ENCODE measurements at places on chromosomes 7 and 10.
A peak's percentile ranks its signal among the peaks of the same experiment; 100 is the strongest.

GRCh38 chr10:46031648-46032532 lies 1.5 kb upstream of the NCOA4 start:
- no peak for ATAC-seq

GRCh38 chr7:28360739-28361138 lies 51.6 kb upstream of the CREB5 start:
- ATAC-seq = no peak

DNA sequence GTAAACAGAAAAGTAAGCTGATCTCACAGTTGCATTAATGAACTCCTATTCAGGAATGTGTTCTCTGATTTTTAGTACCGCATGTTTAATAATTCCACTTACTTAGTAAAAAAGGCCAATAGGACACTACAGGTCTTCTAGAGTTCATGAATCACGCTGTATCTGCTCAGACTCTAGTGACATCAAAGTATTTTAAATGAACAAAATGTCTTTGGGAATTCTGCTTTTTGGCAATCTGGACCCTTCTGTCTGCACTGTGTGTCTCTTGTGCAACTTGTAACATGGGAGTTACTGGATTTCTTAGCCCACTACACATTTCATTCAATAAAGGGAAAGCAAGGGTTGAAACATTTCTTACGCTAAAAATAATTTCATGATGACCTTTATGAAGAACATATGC lies 50.2 kb downstream of the RABGEF1 start:
- no peak for ATAC-seq

GRCh38 chr7:68334636-68335272 lies 1263.5 kb upstream of the AUTS2 start:
- no peak for ATAC-seq

- ATAC-seq = no peak
These were observed 28.5 kb downstream of the NUDT1 start for GRCh38 chr7:2270495-2270894.

- ATAC-seq = peak; percentile 59
These were observed 97.6 kb downstream of the CCNY start for GRCh38 chr10:35433851-35434426.

GRCh38 chr7:3043544-3044371 lies at the start of gene CARD11:
TSS of gene CARD11 (minus strand) at chr7:3043867. CDS start at chr7:2958506, 85,361 bp downstream.
- ATAC-seq = peak; percentile 34

GRCh38 chr7:139393621-139394211 lies 34.0 kb downstream of the LUC7L2 start:
- ATAC-seq = no peak

GRCh38 chr10:109454691-109455090 lies 468.6 kb downstream of the XPNPEP1 start:
- no peak for ATAC-seq

DNA sequence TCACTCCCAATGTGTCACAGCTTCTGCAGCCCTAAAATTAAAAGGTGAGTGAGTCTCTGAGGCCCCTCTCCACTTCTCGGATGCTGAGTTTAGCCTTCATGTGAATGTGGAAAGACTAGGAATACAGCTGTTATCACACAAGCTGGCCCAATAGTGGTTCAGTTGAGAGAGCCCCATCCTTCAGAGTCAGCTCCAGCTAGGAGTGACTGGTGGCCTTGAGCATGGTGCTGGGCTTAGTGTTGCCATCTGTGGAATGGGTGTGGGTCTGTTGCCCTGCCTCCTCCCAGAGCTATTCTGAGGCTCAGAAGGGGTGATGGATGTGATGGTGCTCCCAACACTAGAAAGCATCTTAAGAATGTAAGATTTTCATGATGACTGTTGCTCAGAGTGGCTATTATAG lies 55.8 kb downstream of the FIGNL1 start:
- ATAC-seq = no peak

GRCh38 chr10:110794808-110795207 lies 76.9 kb upstream of the PDCD4 start:
- no peak for ATAC-seq

DNA sequence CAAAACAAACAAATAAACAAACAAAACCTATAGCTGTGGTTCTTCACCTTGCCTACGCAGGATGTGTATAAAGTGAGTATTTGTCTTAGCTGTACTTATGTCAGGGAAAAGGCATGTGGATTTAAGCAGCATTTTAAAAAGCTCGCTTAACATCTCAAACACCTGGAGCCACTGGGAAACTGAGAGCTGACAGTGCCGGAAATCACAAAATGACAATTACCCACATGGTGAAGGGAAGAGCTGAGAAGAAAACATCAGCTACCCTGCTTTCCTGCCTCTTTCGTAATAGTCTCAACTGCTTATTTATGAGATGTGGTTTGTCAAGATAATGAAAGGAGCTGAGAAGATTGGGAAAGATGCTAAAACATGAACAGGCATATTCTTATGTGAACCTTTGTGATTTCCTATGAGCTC lies 31.1 kb upstream of the MSMB start:
- no peak for ATAC-seq

DNA sequence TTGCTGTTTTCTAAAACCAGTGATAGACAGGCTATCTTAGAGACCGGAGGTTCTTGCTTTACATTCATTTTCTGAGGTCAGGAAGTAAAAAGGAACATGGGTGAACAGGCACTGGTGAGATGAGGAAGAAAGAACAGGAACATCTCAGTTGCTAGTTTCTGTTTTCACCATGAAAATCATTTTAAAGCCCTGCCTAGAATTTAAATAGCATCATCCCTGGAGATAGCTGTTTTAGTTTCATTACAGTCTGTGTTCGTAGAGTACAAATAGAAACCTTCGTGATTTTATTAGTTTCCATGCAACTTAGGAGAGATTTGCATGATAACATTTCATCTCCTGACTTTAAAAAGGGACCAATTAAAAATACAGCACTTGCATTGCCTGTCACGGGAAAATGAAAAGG lies 14.7 kb downstream of the KCNMA1 start:
- no peak for ATAC-seq

GRCh38 chr7:144812379-144813283 lies 23.2 kb downstream of the TPK1 start:
- ATAC-seq = peak; percentile 37

DNA sequence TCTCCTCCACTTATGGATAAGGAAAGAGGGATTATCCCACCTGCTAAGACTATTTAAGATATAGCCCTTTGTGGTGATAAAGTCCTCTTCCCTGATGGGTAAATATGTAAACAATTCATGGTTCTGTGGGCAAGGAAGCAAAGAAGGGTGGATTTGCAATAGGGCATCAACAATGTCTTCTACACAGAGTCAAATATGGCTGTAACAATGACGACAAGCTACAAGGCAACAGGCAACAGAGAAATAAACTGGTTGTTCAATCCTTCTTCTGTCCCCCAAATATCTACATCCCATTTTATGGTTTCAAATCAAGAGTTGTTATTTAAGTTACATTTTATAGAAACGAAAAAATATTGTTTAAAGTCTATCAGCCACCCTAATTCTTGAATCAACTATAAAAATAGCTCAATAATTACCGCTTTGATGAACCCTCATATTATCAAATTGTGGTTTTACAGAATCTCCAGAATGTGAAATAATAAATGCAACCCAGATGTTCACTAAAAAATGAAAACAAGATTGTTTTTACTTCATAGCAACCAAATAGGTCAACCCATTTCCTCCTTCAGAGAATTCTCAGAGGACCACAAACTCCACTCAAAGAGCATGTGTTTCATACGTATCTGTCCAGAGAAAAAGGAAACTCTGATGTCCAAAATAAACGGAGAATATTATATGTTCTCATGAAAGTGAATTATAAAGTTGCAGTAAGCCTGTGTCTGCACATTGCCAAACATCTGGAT lies 13.8 kb downstream of the CYTH3 start:
- ATAC-seq = no peak

DNA sequence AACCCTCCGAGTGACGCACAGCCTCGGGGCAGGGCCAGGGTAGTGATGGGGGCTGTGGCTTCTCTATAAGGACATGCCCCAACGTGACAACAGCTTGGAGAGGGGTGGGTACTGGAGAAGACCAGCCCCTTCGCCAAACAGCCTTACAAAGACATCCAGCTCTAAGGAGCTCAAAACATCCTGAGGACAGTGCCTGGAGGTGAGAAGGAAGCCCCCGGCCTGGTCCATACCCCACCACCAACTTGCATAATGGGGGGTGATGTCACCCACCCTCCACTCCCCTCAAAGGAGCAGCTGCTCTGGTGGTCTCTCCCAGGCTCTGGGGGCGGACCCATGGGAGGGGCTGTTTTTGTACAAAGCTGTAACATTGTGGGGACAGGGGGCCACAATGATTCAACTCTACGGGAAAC lies 15.1 kb downstream of the PRSS2 start:
- ATAC-seq = no peak

DNA sequence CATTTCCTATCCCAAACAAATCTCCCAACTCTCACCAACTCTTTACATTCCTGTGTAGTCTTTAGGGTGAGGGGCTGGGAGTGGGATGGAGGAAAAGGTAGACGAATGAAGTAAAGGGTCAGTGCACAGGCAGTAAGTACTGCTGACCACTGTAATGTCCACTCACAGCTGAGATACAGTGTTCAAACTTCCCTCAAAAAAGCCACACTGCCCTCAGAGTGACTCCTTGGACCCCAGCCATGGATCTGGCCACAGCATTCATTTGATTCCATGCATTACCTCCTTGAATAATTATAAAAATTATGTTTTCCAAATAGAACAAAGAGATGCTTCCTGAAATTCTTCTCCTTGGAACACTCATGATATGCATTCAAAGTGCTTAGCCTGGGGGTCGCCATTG lies 19.8 kb upstream of the HIPK2 start:
- ATAC-seq = no peak

GRCh38 chr10:128839701-128840100 lies 627.3 kb upstream of the MGMT start:
- ATAC-seq = no peak

GRCh38 chr7:64793106-64793755 lies 997 bp upstream of the ZNF138 start:
- ATAC-seq = no peak

DNA sequence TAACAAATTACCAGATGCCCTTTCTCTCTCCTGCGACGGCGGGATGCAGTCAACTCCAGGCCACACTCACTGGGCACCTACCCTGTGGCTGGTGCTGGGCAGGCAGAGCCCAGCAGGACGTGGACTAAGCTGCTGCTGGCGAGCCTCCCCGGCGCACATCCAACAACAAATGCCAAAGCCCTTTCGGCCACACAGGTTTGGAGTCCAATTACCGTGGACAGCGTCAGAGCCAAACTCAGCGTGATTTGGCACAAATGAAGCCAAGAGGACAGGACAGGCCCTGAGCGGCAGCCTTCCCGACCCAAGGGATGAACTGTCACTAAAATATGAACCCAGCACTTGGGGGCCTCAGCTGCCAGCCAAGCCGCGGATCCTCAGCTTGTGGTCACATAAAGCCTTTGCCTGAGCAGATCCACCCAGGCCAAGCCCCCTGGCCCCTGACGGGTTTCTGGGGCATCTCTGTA lies 28.4 kb downstream of the DAGLB start:
- ATAC-seq = no peak

GRCh38 chr10:122112625-122113160 lies 123.7 kb downstream of the TACC2 start:
- peak; percentile 91 for ATAC-seq

- ATAC-seq = no peak
These were observed 5.3 kb upstream of the MYOZ1 start for GRCh38 chr10:73646598-73647041.

DNA sequence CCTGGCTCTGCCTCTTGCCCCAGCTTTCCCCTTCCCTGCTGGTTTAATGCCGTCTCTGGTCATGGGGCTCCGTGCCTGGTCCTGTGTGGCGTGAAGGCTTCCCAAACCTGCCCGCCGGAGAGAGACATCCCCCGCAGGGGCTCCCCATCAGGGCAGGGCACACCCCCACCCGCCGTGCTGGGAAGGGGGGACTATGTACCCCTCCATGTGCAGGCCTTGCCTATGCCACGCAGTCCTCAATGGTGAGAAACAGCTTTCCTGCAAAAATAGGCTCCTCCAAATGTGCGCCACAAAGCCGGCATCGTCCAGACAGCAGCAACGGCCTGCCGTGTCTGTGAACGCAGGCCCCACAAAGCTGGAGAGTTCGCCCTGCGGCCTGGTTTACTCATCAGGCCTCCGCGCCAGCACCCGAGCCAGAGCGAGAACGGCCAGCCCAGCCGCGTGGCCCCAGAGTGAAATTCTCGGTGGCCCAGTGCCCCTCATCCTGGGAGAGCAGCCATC lies 313.4 kb downstream of the DNAJB6 start:
- no peak for ATAC-seq

GRCh38 chr7:50368366-50368765 lies 63.9 kb downstream of the IKZF1 start:
- no peak for ATAC-seq

- ATAC-seq = peak; percentile 3
These were observed 20.6 kb upstream of the HSPB1 start for GRCh38 chr7:76281706-76282343.

GRCh38 chr7:157627033-157627432 lies 290.2 kb downstream of the DNAJB6 start:
- no peak for ATAC-seq

DNA sequence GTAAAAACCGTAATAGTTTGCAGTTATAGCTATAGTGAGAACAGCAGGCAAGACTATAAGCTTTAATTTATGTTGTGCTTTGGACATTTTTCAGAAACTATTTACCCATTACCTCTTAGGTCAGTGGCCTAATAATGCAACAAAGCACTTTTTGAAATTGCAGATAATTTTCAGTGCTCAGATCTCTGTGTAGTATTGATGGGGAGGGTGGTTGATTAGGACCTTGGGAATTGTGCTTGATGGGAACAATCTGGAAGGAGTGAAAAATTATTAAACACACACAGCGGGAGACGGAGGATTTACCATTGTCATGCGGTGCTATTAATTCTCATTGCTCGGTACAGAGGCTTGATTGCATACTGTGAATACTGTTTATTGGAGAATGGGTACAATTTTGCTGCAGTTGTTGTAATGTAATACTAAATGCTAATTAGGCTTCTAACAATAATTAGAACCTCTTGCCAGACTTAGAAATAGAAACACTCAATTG lies 304.8 kb downstream of the LRMDA start:
- ATAC-seq = no peak

GRCh38 chr10:127426746-127427145 lies 122.4 kb upstream of the NPS start:
- no peak for ATAC-seq

DNA sequence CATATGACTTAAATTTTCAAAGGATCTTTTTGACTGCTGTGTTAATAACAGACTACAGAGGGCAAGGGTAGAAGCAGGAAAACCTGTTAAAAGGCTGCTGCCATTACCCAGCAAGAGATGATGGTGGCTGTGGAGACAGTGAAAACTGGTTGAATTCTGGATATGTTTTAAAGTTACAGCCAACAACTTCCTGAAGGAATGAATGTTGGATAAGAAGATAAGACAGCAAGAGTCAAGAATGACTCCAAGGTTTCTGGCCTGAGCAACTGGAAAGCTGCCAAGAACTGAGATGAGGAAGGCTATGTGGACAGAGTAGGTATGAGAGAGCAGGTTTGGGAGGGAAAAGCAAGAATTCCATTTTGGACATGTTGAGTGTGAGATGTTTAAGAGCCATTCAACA lies 19.1 kb downstream of the CNOT4 start:
- no peak for ATAC-seq
